Esophagus (tissue), 2 donors: ENCODE measurements at places on chromosomes 16 and 17. TPM values are rescaled to one million over a fixed set of nuclear protein-coding genes. Genes with fewer than 3 reads are reported as not detected.

Gene RNF157
- 0.20 TPM for polyA plus RNA-seq

Gene PRSS21
- polyA plus RNA-seq, result 1.8 TPM

Gene ASGR1
- 0.84 TPM for polyA plus RNA-seq

Gene PDILT
- not detected for polyA plus RNA-seq

Gene ABCA3
- polyA plus RNA-seq, result 1.7 TPM

Gene TCAP
- 0.88 TPM for polyA plus RNA-seq

Gene CYGB
- 3.1 TPM for polyA plus RNA-seq
